ENCODE measurements at places on chromosomes 16 and 17. TPM values are rescaled to one million over a fixed set of nuclear protein-coding genes. Genes with fewer than 3 reads are reported as not detected.
A peak's percentile ranks its signal among the peaks of the same experiment; 100 is the strongest.

MYH13 gene
- not detected for total RNA-seq

MYH8 gene
- not detected for total RNA-seq

CEP295NL gene
- 0.97 TPM for total RNA-seq

CCL17 gene
- total RNA-seq = not detected

METRN gene
- 33.4 TPM for total RNA-seq

GRCh38 chr17:75371339-75371738 is 34.1 kb downstream of the GRB2 start:
- no peak overlapping the region for H3K27ac ChIP-seq
- H3K4me1 ChIP-seq = no peaks in the 10 kb centered on the region

GRCh38 chr17:73654241-73654640 is 10.0 kb upstream of the SDK2 start:
- H3K4me1 ChIP-seq = no peaks in the 10 kb centered on the region
- no peaks in the 10 kb centered on the region for H3K36me3 ChIP-seq
- H3K27me3 ChIP-seq = peaks cover 8% of the 10 kb centered on the region
- no peak overlapping the region for H3K4me3 ChIP-seq
- no peak overlapping the region for H3K27ac ChIP-seq

DNA sequence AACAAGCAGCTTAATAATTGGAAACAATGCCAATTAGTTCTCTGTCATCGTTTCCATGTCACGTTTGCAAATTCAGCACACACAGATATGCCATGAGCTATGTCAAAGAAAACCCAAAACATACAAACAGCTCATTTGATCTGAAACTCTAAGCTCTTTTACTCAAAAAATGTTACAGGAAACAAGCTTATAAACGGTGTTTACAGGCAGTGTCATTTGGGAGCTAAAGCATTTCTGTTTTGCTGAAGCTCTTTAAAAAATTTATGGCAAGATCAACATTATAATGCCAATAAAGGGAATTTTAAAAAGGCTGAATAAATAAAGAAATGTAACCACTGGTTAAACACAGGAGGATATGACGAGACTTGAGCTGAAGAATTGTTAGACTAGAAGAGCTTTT is 94.0 kb upstream of the HS3ST2 start:
- H3K4me3 ChIP-seq = no peak overlapping the region
- DNase-seq = no peak
- no peaks in the 10 kb centered on the region for H3K36me3 ChIP-seq
- no peak overlapping the region for H3K27ac ChIP-seq
- peaks cover 17% of the 10 kb centered on the region for H3K27me3 ChIP-seq

- H3K27me3 ChIP-seq = no peaks in the 10 kb centered on the region
- no peak for DNase-seq
- H3K27ac ChIP-seq = no peak overlapping the region
- no peak overlapping the region for H3K4me3 ChIP-seq
- peaks cover 6% of the 10 kb centered on the region for H3K4me1 ChIP-seq
These were observed 48.1 kb downstream of the WSB1 start for GRCh38 chr17:27342059-27342458.

DNA sequence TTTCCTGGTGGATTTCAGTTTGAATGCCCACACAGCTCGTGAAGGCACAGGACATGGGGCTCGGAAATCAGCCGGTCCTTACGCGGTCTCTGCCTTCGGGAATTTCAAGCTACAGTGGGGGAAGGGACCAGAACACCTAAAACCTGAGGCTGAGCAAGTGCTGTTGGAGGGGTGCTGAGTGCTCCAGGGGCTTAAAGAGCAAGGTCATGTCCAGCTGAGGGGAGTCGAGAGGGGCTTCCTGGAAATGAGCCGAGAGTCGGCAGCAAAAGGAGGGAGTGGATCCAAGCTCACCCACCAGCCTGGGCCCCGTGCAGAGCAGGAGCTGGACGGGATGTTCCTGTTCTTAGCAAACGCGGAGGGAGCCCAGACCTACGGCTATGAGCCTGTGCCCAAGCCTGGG is 73.2 kb upstream of the RPL38 start:
- no peak overlapping the region for H3K27ac ChIP-seq
- DNase-seq = peak; percentile 45
- H3K27me3 ChIP-seq = peaks cover 15% of the 10 kb centered on the region
- no peaks in the 10 kb centered on the region for H3K4me1 ChIP-seq
- no peak overlapping the region for H3K4me3 ChIP-seq

DNA sequence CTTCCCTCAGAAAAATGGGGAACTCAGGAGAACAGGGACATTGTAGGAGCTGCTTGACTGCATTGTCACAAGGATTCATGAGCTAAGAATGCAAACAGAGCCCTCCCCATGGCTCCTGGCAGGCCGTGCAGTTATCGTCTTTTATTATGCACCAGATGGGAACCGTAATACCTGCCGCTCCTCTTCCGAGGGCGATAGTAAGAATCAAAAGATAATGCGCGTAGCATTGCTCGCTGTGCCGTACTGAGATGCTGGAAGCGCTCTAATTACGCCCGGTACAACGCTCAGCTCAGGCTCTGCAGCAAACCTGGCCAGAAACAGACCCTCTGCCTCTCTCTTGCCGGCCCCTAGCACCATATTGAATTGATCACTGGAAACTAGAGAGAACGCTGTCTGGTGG is 87.1 kb upstream of the PLCG2 start:
- H3K4me3 ChIP-seq = no peak overlapping the region
- H3K27me3 ChIP-seq = no peaks in the 10 kb centered on the region
- no peak for DNase-seq

GRCh38 chr16:50295541-50296132 is 29.3 kb downstream of the ADCY7 start:
- DNase-seq = no peak
- no peaks in the 10 kb centered on the region for H3K4me1 ChIP-seq
- no peak overlapping the region for H3K27ac ChIP-seq
- no peaks in the 10 kb centered on the region for H3K27me3 ChIP-seq

DNA sequence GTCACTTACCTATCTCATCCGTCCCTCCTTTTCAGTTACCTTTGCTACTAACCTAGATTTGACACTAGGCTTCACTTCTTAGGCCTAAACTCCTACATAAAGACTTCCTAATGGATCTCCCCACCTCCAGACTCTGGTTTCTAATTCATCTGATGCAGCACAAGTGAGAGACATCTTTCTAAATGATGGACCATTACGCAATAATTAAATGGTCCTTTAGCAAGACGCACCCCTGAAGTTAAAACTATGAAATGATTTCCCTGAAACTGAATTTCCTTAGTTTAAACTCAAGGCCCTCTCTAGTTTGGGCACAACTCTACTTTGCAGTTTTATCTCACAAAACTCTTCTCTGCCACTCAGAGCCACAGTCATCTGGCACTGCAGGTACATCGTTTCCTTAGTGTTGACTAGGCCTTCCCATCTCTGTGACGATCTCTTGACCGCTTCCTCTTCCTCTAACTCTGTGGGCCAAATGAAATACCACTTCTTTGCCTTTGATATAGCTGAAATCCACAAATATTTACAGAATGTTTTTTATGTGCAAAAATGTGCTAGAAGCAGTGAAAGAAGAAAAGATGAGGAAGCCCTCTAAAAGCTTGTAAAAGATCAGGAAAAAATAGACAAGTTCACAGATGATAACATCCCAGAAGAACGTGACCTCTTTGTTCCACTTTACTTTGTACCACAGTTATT is 3.3 kb downstream of the SYNRG start:
- no peak overlapping the region for H3K4me3 ChIP-seq
- H3K27me3 ChIP-seq = no peaks in the 10 kb centered on the region
- no peak overlapping the region for H3K27ac ChIP-seq
- H3K36me3 ChIP-seq = peaks cover 32% of the 10 kb centered on the region
- no peaks in the 10 kb centered on the region for H3K4me1 ChIP-seq

DNA sequence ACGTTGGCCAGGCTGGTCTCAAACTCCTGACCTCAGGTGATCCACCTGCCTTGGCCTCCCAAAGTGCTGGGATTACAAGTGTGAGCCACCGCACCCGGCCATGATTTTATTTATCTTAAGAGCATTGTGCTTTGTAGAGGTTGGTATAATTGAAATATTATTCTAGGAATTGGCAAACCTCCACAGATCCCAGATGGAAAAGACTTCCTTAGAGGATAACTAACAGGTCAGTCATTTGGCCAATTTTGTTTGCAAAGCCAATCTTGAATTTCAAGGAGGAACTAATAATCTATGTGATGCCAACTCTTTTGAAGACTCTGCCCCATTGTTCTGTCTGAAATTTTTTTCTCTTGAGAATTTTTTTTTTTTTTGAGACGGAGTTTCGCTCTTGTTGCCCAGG is 46.7 kb upstream of the SLC5A10 start:
- H3K4me1 ChIP-seq = no peaks in the 10 kb centered on the region
- no peak overlapping the region for H3K27ac ChIP-seq
- no peaks in the 10 kb centered on the region for H3K27me3 ChIP-seq
- H3K36me3 ChIP-seq = peaks cover 59% of the 10 kb centered on the region

GRCh38 chr17:39270923-39271322 is 45.2 kb upstream of the STAC2 start:
- no peaks in the 10 kb centered on the region for H3K4me1 ChIP-seq
- H3K4me3 ChIP-seq = no peak overlapping the region
- DNase-seq = peak; percentile 63
- peaks cover 14% of the 10 kb centered on the region for H3K36me3 ChIP-seq
- no peaks in the 10 kb centered on the region for H3K27me3 ChIP-seq

DNA sequence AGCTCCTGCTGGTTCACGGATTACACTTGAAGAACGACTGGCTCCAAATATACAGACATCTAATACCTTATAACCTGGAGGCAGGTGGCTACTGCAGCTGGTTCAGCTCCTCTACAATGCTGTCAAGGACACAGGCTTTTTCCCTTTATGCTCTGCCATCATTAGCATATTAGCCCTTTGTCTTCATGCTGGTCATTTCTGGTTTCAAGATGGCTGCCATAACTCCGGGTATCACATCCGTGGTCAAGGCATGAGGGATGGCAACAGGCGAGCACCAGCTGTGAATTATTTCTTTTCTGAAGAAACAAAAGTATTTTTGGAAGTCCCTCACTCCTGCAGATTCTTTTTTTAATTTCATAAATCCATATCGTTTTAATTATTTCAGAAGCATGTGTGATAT is 124.3 kb upstream of the MED13 start:
- DNase-seq = no peak
- no peak overlapping the region for H3K4me3 ChIP-seq
- no peaks in the 10 kb centered on the region for H3K4me1 ChIP-seq
- no peak overlapping the region for H3K27ac ChIP-seq
- H3K27me3 ChIP-seq = no peaks in the 10 kb centered on the region

DNA sequence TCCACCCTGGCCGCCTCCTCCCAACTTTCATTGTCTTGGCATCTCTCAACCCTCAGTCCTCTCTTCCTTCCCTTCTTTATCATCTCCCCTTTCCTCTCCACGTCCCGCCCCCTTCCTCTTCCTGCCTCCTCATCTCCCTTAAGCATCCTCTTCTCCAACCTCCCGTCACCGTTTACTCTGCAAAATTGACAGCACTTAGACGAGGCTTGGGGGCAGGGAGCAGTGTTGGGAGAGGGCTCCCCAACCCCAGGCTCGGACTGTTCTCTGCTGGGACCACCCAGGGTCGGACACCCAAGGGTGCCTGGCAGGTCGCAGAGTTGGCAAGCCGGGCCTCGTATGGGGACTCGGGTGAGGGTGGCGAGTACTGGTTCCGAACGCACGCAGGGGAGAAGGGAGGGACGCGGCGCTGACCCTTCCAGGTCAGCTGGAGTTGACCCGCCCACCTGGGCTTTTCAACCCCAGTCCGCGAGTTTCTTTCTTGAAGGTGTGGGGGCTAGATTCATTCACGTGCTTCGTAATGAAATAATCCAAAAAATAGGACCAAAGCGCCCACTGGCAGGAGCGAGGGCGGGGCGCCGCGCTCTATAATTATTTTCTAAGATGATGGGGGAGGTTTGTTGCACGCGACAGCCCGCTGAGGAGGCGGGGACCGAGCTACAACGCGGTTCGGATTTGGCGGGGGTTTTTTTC is 775 bp upstream of the PAGR1 start:
- H3K4me1 ChIP-seq = peaks cover 5% of the 10 kb centered on the region
- DNase-seq = peak; percentile 64
- peak overlapping the region; percentile 58 for H3K27ac ChIP-seq

DNA sequence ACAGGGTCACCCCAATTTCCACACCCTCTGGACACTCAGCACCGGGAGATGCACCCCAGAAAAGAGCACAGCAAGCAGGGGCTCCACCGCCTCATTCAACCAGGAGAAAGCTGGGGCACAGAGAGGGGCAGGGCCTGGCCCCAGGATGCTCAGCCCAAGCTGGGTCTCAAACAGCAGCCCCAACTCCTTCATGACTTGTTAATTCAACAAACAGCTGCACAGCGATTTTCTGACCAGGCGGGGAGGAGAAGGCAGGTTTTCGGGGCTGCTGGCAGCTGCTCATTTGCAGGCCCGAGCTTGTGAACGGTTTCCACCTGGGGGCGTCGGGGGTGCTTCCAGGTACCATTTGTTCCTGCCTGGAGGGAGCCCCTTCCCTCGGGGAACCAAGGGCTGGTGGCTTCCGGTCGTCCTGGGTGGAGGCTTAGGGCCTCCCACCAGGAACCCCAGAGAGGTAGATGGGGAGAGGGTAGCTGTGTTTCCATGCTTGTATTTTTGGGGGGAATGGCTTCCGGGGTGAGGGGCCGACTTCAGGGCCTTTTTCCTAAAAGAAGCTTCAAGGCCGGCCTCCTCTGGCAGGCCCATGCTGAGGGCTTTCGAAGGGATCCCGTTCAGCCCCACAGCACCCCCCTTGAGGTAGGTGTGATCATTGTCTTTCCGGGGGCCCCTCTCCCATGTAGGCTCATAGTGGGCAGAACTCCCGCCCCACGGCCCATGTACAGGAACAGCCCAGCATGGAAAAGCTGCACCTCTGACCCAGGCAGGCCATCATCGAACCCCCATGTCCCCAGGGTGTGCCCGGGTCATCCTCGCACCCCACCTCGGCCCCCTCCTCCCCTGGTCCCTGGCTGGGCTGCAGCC is 191.6 kb upstream of the GSE1 start:
- H3K27ac ChIP-seq = no peak overlapping the region
- no peaks in the 10 kb centered on the region for H3K4me1 ChIP-seq
- H3K27me3 ChIP-seq = no peaks in the 10 kb centered on the region
- H3K4me3 ChIP-seq = no peak overlapping the region

DNA sequence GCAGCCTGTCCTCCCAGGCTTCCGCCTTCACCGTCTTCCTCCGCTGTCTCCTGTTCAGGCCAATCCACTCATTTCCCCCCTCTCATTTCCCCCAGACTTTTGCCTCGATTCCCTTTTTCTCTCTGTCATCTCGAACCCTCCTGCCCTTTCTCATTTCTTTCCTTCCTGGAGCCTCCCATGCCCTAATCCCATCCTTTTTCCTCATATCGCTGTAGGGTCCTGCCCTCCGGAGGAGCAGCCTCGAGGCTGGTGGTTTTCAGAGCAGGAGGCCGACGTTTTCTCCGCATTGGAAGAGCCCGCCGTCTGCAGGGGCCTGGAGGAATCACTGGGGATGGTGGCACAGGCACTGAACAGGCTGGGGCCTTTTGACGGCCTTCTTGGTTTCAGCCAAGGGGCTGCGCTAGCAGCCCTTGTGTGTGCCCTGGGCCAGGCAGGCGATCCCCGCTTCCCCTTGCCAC is 597 bp downstream of the OVCA2 start:
- H3K27ac ChIP-seq = peak overlapping the region; percentile 67
- H3K4me3 ChIP-seq = peak overlapping the region; percentile 93
- peak; percentile 86 for DNase-seq
- peaks cover 44% of the 10 kb centered on the region for H3K36me3 ChIP-seq
- H3K27me3 ChIP-seq = no peaks in the 10 kb centered on the region
- peaks cover 7% of the 10 kb centered on the region for H3K4me1 ChIP-seq

Data from endodermal cell (in vitro differentiated cells).